T follicular helper cell (primary cell): ENCODE measurements at places on chromosomes 4 and X.

DNA sequence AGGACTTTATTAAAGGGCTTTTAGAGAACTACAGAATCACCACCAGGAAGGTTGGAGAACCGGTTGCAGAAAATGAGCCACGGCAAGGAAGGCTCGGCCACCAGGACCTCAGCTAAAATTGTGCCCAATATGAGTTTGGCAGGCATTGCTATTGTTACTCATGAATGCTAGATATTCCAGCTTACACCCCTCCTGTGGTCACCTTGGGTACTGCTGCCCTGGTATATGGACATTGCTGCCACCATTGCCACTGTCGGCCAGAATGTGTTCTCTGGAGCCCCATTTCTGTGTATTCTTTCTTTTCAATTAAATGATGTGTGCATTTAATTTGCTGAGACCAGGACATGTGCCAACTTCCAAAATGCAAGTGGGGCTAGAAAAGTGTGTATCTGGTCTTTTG, 626.7 kb upstream of the BOD1L1 start:
- no peak for DNase-seq

DNA sequence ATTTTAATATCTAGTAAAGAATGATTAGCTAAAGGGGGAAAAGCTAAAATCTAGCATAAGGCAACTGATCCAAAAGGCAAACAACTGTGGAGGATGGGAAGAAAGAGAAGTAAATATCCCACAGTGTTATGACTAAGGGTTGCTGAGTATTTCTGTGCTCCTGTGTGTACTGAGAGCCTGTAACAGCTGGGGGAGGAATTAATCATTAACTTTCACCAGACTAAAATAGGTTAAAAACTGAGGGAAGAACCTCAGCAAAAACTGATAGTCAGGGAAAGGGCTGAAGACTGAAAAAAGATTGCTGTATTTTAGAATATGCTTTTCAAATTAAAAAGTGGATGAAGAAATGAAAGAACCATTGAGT, 365.9 kb downstream of the CXXC4 start:
- DNase-seq, result no peak

DNA sequence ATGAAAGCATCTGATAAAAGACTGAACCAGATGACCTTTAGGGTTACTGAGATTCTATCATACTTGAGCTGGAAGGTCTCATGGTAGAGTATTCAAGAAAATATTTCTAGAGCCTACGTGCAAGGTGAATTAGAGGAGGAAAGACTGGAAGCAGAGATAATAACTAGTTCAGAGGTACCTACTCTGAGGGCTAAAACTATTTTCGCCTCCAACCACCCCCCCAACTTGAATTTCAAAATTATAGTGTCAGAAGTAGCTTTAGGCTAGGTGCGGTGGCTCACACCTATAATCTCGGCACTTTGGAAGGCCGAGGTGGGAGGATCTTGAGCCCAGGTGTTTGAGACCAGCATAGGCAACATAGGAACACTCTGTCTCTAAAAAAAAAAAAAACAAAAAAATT, 30.9 kb downstream of the NLGN3 start:
- DNase-seq, result no peak

GRCh38 chr4:25146076-25146475, 14.2 kb downstream of the SEPSECS start:
- DNase-seq, result no peak
